ENCODE measurements at places on chromosomes 7 and 10.

DNA sequence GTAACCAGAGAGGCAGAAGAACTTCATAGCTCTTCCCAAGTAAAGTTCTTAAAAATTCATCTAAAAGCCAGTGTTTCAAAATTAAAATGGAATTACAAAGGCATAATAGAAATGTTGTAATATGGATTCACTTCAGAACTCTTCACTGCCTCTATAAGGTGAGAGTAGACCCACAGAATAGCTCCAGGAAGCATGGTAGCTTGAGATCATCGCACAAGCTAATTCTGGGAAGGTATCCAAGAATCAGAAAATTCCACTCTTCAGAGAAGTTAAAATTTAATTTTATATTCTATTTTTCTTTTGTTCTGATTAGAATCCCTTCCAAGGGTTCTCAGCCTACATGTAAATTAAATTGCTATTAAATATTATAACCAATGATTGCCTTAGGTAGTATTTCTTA is 1.5 kb upstream of the DHX32 start:
- no peak for DNase-seq

DNA sequence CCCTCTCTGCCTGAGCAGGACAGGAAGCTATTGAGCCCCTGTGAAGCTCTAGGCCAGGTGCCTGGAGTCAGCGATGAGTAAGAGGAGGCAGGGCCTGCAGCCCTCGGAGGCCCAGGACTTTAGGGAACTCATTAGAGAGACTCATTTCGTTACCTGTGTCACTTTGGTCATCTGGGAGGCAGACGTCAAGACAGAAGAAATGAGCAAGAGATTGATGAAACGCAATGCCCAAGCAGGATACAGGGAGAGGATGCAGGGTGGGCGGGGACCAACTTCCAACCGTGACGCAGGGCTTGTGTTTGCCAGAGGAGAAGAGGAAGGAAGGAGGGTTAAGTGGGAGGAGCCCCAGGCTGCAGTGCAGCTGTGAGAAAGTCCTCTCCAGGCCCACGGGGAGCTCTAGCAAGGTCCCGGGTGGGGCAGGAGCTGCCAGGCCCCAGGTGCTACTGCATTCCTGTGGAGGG is 26.4 kb upstream of the GNA12 start:
- peak; percentile 37 for DNase-seq

- DNase-seq = no peak
These were observed 43.3 kb upstream of the EZH2 start for GRCh38 chr7:148927123-148928045.

DNA sequence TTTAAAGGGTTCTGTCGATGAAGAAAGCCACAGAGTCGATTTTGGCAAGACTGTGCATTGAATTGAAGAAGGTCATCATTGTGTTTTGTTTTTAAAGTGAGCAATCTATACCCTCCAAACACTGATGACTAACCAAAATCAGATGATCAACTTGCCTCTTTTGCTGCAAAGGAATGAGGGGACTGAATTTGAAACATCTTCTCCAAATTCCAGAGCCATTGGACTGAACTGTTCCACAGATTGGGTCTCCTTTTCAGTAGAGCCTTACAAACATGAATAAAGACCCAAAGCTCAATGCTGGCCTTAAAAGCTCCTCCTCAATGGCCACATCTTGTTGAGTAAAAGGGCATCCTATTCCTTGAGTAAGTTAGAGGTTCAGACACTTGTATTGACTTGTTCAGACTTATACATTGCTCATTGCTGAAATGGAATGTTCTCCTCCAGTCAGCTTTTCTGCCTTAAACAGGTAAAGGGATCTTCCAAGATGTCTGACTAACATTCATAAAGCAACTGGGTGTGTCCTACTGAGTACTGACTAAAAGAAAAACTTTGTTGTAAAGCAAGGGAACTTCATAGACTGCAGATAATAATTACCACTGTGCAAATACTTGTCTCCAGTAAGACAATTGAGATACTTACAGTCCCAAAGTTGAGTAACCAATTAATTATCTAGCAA is 630.6 kb downstream of the KCNMA1 start:
- no peak for DNase-seq

- DNase-seq = no peak
These were observed 75.9 kb downstream of the INSIG1 start for GRCh38 chr7:155373359-155374273.

DNA sequence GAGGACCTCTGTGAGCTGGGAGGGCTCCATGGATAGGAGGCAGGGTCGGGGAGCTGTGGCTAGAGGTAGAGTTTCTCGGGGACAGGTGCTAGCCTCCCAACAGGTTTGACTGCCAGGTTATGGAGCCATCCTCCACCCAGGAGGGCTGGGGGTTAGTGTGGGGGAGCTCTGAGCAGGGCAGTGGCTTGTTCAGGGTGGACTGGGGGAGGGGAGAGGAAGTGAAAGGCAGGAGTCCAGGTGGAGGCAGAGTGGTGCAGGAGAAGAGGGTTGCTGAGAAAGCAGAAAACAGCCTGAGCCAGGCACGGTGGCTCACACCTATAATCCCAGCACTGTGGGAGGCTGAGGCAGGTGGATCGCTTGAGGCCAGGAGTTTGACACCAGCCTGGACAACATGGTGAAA is 40.5 kb upstream of the HSPB1 start:
- no peak for DNase-seq

DNA sequence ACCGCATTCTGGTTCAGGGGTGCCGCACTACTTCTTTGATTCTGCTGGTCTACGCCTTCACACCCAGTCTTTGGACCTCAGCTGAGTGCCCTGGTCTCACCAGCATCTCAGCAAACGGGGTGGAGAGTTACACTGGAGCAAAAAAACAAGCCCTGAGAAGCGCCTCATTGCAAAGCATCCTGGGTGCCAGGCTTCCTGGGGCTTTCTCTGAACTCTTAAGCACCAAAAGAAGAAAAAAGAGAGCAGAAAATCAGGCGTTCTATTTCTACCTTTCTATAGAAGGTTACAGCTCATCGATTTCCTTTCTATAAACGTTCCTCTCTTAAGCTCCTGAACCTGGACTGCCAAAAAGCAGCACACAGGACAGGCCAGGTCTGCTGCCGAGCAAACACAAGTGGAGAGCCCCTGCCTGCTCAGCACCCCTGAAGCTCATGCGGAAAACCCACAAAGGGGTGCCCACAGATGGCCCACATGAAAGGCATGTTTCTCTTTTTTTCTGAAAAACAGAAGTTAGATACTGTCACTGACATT is 217.9 kb downstream of the SFMBT2 start:
- peak; percentile 12 for DNase-seq

DNA sequence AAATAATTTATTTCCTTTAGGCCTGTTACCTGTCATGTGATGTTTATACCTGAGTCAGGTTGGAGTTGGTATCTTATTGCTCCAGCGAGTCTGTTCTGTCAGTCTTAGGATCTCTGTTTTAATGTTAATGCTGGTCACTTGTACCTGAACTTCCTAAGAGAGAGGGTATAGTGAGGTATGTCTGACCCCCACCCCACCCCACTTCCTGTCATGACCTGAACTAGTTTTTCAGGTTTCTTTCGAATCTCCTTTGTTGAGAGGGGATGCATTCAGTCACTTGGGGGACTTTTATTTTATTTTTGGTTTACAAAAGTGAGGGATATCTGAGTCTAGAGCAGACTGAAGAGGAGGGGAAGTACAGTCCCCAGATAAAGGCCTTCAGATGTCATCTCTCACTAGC is 769.0 kb upstream of the COBL start:
- no peak for DNase-seq
